Activated naive CD4-positive, alpha-beta T cell (primary cell): ENCODE measurements at places on chromosomes 5 and 9.

DNA sequence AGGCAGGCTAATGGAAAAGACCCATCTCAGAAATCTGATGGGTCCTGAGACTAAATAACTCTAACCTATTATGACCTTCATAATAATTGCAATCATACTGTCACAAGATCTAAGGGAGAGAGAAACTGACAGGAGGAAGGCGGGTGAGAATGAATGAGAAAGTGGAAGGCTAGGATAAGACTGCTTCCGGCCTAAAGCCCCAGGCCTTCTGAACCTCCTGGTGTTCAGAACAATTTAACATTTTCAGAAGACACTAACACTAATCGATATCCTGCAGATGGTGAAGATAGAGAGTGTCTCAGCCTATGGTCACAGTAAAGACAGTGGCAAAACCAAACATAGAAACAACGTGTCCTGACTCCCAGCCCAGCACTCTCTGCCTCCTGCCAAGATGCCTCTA lies 1.2 kb downstream of the RPS14 start:
- no peak for DNase-seq

- no peak for DNase-seq
These were observed 105.8 kb downstream of the EFNA5 start for GRCh38 chr5:107564931-107565372.

GRCh38 chr5:78649861-78650496 lies 1.4 kb upstream of the LHFPL2 start:
- no peak for DNase-seq

DNA sequence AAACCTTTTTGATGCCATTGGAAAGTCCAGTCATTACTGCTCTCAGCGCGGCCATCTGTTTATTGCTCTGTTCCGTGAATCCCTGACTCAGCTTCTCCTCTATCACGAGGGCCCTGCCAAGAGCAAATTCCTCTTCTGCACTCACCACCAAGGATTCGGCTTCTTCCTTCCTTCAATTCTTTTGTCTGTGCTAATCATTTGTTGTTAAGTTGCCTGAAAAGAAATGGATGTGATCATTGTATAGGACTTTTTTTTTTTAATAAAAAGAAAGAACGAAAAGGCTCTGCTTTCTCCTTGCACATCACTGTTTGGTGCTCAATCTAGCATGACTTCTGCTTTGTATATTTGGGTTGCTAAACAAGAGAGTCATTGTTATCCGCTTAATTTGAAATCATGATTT lies 128.7 kb upstream of the PIK3R1 start:
- no peak for DNase-seq

- no peak for DNase-seq
These were observed 129.4 kb downstream of the AOPEP start for GRCh38 chr9:94855903-94856302.

GRCh38 chr5:177496727-177497291 lies 595 bp downstream of the PDLIM7 start:
- no peak for DNase-seq

- no peak for DNase-seq
These were observed 92.6 kb downstream of the TLE4 start for GRCh38 chr9:79664375-79664831.

DNA sequence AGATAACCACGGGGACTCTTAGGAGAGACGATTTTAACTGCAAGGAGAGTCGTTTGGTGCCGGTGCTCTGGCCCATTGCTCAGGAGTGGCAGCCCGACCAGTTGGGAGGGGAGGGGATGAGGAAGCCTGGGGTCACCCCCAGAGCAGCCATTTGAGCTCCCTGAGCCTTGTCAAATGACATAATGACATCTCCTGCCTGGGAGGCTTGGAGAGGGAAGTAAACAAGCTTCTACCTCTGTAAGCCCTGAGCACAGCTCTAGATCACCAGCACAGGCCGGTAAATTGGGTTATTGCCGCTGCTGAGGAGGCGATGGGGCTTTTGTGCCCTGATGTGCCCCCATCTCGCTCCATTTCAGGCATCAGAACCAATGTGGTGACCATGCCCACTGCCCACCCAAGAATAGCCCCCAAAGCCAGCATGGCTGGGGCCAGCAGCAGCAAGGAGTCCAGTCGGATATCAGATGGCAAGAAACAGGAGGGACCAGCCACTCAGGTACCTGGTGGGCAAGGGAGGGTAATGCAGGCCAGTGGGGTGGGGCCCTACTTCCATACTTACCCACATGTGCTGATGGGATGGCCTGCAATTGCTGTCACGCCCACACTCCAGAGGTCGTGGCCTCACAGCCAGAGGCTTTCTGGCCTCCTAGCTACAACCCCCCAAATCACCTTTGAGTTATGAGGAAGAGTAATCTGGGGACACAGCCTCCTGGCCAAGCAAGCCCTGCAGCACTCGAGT lies 23.0 kb downstream of the CD74 start:
- DNase-seq: no peak

DNA sequence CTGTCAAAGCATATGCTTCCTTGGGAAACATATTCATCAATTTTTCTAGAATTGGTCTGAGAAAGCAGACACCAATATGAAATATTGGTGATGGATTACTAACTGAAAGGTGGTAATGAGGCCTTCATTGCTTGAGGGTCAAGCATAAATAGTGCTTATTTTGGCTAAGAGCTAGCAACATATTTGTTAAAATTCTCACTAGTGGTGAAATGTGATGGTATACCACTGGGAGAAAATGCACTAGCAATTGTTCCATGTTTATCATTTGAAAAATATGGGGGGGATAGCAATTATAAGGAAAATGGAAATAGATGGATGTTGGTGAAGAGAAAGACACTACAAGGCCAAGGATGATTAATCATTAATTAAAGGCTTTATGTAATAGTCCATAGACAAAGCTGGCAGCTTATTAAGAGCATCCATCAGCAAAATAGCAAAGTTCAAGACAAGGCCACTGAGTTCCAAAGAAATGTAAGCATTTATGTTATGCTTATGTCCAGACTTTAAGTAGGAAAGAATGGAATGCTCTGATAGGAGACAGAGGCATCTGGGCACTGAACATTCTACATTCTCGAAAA lies 253.7 kb upstream of the PRDM9 start:
- no peak for DNase-seq

DNA sequence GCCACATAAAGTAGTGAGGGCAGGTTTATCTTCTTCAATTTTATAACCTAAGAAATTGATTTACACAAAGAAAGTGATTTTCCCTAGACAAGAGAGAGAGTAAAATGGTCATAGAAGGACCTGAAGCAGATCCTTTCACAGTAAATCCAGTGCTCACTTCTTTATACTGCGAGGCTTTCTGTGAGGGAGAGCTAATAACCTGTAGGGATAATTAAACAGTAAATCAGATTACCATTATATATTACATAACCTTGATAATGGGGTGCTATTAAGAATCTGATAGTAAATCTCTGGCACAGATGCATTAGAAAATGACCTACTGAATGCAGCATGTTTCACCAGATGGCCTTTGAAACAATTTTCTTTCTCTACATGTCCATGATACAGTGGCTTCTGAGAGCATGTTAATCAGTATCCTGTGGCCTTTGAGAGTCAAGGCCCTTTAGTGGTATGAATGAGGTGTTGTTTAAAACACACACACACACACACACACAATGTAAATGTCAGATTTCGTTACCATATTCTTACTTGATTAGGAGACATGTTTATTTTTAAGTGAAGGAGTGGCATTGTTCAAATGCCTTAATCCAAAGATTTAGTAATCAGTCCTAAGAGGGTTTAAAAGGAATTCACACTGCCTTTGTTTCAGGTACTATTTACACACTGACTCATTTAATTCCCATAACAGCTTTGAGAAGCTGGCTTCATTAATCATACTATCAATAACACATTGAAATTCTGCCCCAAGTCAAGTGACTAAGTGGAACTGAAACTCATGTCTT lies 124.7 kb downstream of the ALDH1A1 start:
- DNase-seq: no peak

GRCh38 chr5:79255786-79256557 lies 20.0 kb downstream of the JMY start:
- no peak for DNase-seq

DNA sequence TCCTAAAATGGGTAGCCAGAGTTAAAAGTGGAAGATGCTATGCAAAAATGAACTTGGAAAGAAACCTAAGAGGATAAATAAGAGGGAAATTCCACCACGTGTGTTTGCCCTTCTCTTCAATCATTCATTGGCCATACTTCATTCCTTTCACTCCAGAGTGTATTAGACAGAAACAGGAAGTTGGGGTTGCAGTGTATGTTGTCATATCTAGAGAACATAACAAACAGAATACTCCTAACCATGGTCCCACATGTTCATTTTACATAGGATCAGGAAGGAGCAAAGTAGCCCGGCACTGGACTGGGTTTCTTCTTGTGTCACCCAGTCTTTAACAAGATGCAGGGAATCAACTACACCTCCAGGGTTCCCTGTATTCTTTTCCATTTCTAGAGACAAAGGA lies 7.6 kb upstream of the GPBP1 start:
- DNase-seq: no peak

GRCh38 chr5:35815089-35815936 lies 41.4 kb upstream of the IL7R start:
- no peak for DNase-seq

- no peak for DNase-seq
These were observed 18.5 kb downstream of the SLC12A7 start for GRCh38 chr5:1093361-1093760.

DNA sequence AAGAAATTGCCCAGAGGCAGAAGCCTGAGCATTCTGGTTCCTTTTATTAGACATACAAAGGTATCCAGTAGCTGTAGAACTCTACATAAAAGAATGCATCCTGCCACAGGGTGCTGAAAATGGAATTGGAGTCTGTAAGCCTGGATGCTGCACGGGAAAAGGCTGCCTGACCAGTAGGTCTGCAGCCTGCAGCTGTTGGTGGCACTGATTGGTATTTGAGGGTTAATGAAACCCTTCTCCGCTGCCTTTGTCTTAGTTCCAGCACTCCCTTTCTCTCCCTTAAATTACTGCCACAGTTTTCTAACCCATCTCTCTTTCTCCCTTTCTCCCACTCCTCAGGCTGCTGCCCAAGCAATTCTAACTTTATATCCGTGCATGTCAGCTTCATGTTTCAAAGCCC lies 64.7 kb downstream of the BRINP1 start:
- no peak for DNase-seq

GRCh38 chr9:113921396-113921925 lies 45.4 kb downstream of the ZNF618 start:
- no peak for DNase-seq

GRCh38 chr9:130985029-130985428 lies 23.9 kb upstream of the LAMC3 start:
- no peak for DNase-seq

- no peak for DNase-seq
These were observed 15.2 kb downstream of the ZBTB5 start for GRCh38 chr9:37449862-37450632.
